ENCODE measurements at places on chromosomes 16 and 17. TPM values are rescaled to one million over a fixed set of nuclear protein-coding genes. Genes with fewer than 3 reads are reported as not detected.

Gene TP53TG3F
- total RNA-seq: not detected

Gene BRD7
- total RNA-seq: 33.0 TPM

Gene HEATR9
- not detected for total RNA-seq

Gene RAC3
- 4.6 TPM for total RNA-seq

Gene TEX14
- 0.03 TPM for total RNA-seq

Gene CX3CL1
- total RNA-seq: 4.2 TPM

Gene SEPTIN12
- total RNA-seq: not detected

Gene SLC47A1
- 3.5 TPM for total RNA-seq

Gene ZNF747
- total RNA-seq: 10.2 TPM

Gene ABCA10
- total RNA-seq: 1.3 TPM

Gene TERB1
- total RNA-seq: not detected

Gene CLDN9
- total RNA-seq: not detected

Gene TUBG2
- 12.0 TPM for total RNA-seq

Gene CYB5B
- 68.7 TPM for total RNA-seq

Gene CHST4
- not detected for total RNA-seq

Gene TIGD7
- total RNA-seq: 6.8 TPM

Gene NPIPA7
- 0.78 TPM for total RNA-seq

Gene C16orf90
- not detected for total RNA-seq

Gene TMEM238L
- not detected for total RNA-seq

Gene HAP1
- total RNA-seq: 0.07 TPM

Gene ACSM2A
- not detected for total RNA-seq

Gene ALOX15B
- total RNA-seq: 0.07 TPM

Gene PPY
- total RNA-seq: not detected

Gene CFAP20
- 29.8 TPM for total RNA-seq

Gene TRPV3
- total RNA-seq: 2.3 TPM

Gene PGP
- 11.0 TPM for total RNA-seq

Gene HID1
- total RNA-seq: 2.3 TPM
